Body of pancreas (tissue), 4 donors: ENCODE measurements at places on chromosomes 5 and 9. TPM values are rescaled to one million over a fixed set of nuclear protein-coding genes. Genes with fewer than 3 reads are reported as not detected.

Gene WASHC1
- 6.2 TPM for total RNA-seq

GRCh38 chr5:172219296-172219695 lies 25.3 kb downstream of the EFCAB9 start:
- peaks cover 1% of the 10 kb centered on the region for H3K36me3 ChIP-seq
- H3K4me1 ChIP-seq = no peaks in the 10 kb centered on the region
- no peak for DNase-seq
- no peaks in the 10 kb centered on the region for H3K27me3 ChIP-seq

DNA sequence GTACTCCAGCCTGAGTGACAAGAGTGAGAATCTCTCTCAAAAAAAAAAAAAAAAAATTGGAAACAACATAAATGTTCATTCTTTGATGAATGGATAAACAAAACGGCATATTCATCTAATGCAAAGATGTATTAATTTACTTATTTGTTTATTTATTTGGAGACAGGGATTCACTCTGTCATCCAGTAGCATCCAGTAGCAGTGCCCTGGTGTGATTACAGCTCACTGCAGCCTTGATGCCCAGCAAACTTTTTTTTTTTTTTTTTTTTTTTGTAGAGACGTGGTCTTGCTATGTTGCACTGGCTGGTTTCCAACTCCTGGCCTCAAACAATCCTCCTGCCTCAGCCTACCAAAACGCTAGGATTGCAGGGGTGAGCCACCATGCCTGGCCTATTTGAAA lies 24.4 kb downstream of the OR2V2 start:
- H3K4me3 ChIP-seq = no peak overlapping the region
- no peak overlapping the region for H3K27ac ChIP-seq
- H3K27me3 ChIP-seq = no peaks in the 10 kb centered on the region
- DNase-seq = no peak
- H3K36me3 ChIP-seq = no peaks in the 10 kb centered on the region

DNA sequence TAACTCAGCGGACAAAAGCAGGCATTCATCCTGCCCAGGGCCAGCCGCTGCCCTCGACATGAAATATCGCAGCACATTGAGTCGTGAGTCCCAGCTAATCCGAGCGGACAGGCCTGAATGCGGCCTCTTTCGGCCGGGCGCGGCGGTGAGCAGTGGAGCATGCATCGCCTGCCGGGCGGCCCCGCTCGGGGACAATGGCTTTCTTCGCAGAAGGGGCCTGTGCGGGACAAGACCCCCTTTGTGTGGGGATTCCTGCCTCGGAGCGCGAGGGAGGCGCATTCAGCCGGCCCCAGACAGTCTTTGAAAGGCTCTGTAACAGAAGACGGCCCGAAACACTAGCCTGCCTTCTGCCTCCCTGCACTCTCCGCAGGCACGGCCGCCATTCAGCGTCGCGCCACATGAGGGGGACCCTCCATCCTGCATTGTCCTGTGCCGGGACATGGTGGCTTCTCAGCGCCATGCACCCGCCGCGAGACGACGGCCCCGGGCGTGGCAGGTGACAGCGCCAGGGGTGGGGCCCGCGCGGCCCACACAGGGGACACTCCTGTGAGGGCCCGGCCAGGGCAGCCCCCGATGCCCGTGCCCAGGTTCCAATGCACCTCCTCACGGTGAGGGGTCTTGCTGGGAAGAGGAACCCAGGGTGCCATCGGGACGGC lies 52.0 kb downstream of the EXD3 start:
- H3K4me3 ChIP-seq = no peak overlapping the region
- peaks cover 17% of the 10 kb centered on the region for H3K4me1 ChIP-seq
- no peaks in the 10 kb centered on the region for H3K27me3 ChIP-seq
- DNase-seq = peak; percentile 45
- H3K27ac ChIP-seq = peak overlapping the region; percentile 57
- no peaks in the 10 kb centered on the region for H3K36me3 ChIP-seq

Gene CBY3
- not detected for total RNA-seq
